Fibroblast of skin of abdomen (primary cell): ENCODE measurements at places on chromosomes 7 and 10.
A peak's percentile ranks its signal among the peaks of the same experiment; 100 is the strongest.

- DNase-seq, result no peak
Observed at GRCh38 chr10:116780691-116781205, 38.4 kb upstream of the HSPA12A start.

DNA sequence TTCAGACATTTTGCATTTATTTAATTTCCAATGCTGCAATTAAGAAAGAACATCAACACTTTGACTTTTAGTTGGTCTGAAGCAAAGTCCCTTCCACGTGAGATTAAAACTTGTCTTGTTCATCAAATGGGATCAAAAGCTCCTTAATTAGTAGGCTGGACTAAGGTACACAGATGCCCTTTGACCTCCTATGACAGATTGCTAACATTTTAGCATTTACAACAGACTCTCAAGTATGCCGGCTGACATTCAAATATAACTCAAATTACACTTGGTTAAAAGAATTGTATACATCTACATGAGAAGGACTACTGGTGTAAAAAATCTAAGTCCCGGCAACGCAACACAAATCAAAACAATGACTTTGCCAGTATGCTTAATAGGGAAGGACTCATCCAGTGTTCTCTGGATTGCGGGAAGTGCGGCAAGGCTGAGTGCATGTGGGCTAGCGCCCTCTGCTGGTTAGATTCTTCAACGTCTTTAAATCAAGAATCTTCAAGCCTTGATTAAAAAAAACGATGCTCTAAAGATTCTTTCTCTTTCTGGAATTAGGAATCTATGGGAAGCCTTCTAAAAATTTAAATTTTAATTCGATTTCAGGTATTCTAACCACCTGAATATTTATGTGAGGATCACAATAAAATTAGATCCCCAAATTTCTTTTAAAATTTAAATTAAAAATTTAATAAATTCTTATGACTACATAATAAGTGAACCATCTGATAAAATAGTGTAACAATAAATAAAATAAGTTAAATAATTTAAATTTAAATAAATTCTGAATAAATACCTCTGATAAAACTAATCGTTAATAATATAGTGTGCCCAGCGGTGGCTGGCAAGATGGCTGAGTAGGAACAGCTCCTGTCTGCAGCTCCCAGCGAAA, 444.7 kb downstream of the DGKB start:
- peak; percentile 70 for DNase-seq

DNA sequence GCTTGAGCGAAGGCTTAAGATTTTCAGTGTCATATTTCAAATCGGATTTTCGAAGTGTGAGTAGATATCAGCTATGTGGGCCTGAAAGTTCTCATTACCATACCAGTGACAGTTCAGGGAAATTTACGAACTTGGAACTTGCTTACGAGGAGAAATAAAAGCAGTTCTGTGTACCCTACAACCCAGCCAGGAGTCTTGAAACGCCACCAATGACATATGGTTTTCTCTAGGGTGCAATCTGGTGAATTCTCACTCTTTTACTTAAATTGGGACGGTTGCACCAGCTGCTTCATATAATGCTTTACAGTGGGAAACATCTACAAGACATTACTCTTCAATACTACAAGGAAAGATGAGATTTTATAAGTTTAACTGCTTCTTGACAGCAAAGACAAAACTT, 253.6 kb upstream of the FOXK1 start:
- DNase-seq, result no peak

GRCh38 chr10:125708971-125709503, 10.5 kb upstream of the EDRF1 start:
- no peak for DNase-seq

DNA sequence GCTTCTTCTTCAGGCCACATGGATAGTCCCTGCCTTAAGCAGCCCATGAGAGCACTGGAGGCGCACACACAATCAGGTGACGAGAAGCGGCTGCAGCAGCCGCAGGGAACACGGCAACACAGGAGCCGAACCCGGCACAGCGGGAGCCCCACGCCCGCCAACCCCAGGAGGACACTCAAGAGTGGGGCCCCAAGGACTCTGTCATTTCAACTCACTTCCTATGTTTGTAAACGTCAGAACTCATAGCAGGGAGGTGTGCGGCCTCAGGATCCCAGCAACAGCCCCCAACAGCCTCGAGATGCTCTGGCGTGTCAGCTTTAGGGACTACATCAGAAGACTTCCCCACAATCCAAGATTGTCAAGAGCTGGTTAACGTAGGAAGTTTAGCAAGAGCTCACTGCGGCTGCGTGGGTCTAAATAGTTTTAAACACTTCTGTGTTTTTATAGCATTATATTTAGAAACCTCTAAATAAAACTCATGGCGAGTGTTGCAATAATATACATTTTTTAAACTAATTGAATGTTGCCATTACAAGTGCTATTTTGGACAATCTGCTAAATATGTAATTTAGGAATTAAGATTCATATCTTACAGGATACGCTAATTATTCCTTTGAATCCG, 123.4 kb downstream of the MAD1L1 start:
- peak; percentile 42 for DNase-seq

DNA sequence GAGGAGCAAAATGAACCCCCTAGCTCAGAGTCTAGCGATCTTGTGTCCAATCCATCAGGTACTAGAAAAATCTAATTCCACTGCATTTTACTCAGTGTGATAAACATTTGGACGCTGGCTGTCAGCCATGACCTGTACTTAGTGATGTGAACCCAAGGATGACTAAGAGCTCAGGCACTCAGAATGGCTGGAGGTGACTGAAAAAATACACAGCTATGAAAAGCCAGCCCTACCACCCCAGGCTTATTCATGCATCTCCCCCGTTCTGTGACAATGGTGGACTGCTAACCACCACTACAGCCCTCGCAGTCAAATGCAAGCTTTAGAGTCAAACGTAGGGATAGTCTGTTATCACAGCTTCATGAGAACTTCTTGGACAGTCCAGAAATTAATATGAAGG, 14.9 kb downstream of the AFAP1L2 start:
- DNase-seq, result no peak

DNA sequence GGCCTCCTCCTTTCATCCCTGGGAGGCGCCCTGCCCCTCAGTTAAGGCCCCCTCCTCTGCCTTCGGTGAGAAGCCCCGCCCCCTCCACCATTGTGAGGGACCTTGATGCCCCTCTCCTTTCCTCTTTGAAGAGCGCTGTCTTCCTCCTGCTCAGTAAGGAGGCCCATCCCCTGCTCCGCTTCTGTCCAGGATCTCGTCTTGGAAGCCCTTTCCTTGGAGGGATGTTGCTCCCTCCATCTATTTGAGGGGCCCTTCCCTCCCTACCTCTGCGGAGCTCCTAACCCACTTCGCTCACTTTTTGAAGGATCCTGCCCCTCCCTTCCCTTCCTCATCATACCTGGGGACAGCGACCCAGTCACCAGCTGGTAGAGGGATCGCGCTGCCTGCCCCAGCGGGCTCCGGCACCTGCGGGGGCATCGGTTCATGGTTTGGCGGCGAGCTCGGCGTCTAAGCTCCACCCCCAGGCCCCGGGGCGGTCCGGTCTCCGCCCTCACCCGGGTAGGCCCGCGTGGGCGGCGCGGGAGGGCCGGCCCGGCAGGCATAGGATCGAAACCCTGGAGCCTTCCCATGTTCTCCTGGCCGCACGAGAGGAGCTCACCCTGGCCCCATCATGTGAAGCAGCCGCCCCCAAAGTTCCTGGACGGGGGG, 4.1 kb downstream of the KCNIP2 start:
- no peak for DNase-seq

DNA sequence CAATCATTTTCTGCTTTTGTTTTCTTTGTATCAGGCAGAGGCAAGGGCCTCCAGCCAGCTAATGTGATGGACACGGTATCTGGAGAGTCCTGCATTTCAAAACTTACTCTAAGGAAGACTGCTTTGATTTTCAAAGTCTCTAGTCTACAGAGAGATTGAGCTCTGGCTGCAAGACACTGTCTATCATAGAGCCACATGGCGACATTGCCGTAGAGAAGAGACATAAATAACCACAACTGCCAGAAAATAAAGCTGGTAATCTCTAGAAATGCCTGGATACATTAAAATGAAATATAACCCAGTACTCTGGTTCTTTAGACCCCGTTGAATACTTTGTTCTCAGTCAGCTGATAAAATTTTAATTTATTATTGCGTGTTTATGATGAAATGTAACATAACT, 90.8 kb downstream of the OTUD1 start:
- DNase-seq, result no peak

GRCh38 chr10:99326871-99327270, 2.3 kb upstream of the CNNM1 start:
- no peak for DNase-seq

- DNase-seq, result no peak
Observed at GRCh38 chr10:58464956-58465355, 47.7 kb upstream of the BICC1 start.

GRCh38 chr7:20085086-20085485, 132.1 kb downstream of the MACC1 start:
- peak; percentile 32 for DNase-seq

GRCh38 chr10:8055420-8056349, 1.2 kb downstream of the GATA3 start:
- DNase-seq, result no peak

- no peak for DNase-seq
Observed at GRCh38 chr7:101559586-101559985, 69.5 kb downstream of the MYL10 start.

DNA sequence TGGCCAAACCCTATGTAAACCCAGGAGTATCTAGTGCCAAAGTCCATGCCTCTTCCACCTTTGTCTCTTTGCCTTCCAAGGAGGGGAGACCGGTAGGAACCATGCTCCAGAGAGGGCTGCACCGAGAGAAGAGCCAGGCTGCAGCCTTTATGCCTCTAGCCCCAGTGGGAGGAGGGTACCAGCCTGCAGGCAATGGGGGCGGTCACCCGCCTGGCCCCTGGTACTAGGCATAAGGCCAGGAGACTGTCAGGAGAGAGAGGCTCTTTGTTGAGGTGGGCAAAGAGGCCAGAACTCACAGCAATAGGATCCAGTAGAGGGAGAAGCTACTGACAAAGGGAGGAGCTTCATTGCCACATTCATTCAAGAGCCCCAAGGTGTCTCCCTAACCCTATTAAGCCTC, 146.6 kb upstream of the PDE1C start:
- DNase-seq, result no peak

GRCh38 chr10:114386452-114386851, 17.9 kb downstream of the AFAP1L2 start:
- DNase-seq, result no peak

DNA sequence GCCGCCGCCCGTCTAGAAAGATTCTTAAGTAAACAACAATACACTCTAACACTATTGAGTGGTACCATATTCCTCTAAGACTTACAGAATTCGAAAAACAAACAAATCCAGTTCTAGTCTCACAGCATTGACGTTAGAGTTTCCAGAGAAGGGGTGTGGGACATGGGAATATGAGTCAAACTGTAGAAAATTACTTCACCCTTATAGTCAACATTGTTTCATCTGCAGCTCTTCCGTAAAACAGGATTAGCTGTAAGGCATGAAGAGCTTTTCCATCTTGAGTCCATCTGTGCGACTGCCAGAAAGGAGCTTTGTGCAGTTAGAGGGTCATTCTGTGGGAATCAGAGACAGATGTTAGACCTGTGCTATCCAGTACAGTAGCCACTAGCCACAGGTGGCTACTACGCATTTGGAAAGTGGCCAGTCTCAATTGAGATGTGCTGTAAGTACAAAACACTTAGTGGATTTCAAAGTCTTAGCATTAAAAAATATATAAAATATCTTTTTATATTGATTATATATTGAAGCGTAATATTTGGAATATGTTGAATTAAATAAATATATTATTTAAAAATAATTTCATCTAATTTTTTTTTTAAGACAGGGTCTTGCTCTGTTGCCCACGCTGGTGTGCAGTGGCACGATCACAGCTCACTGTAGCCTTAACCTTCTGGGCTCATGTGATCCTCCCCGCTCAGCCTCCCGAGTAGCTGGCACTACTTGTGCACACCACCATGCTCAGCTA, 79.8 kb upstream of the MPP7 start:
- DNase-seq, result peak; percentile 61

GRCh38 chr10:114953047-114953446, 15.1 kb downstream of the TRUB1 start:
- no peak for DNase-seq

DNA sequence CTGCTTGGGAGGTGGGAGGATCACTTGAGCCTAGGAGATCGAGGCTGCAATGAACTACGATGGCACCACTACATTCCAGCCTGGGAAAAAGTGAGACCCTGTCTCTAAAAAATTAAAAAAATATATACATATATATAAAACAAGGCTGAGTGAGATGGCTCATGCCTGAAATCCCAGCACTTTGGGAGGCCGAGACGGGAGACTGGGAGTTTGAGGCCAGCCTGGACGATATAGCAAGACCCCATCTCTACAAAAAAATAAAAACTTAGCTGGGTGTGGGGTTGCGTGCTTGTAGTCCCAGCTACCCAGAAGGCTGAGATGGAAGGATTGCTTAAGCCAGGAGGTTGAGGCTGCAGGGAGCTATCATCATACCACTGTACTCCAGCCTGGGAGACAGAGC, 87.6 kb downstream of the CARD11 start:
- DNase-seq, result no peak

DNA sequence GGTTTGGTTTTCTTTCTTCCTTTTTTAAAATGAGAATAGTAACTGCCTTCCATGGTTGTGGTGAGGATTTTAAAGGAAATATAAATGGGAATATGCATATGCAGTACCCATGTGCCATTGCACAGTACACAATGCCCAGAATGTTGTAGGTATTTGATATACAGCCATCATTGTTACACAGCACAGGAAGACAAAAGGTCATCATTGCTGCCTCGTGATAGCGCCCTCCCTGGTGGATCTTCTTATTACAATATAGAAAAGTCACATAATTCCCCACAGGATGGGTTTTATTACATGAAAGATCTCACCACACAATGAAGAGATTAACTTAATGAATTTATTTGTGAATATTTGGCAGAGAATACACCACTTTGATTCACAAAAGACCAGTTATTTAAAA, 76.5 kb downstream of the PPP1R17 start:
- no peak for DNase-seq

GRCh38 chr7:158506626-158507025, 81.0 kb downstream of the PTPRN2 start:
- DNase-seq, result no peak

DNA sequence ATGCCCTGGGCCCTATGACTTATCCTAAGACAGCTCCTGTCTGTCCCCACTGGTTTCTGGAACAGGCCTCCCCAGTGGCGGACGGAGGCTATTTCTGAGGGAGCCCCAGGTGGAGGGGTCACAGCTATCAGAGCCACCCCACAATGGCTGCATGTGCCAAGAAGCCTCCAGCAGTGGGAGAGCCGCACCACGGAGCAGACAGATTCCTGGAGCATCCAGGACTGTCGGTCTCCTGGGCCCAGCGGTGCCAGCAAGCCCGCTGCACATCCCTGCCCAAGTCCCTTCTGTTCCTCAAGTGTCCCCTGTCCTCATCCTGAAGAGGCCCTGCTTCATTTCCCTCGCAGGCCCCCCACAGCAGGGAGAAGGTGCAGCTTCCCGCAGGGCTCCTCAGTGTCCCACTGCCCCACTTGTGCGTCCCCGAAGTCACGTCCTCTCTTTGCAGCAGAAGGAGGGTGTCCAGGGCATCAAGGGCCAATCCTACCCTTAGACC, 193.0 kb upstream of the SHH start:
- no peak for DNase-seq

GRCh38 chr10:71426058-71426605, 29.4 kb downstream of the CDH23 start:
- DNase-seq, result no peak
